G401 (cell line): ENCODE measurements at places on chromosomes 13 and 19. TPM values are rescaled to one million over a fixed set of nuclear protein-coding genes. Genes with fewer than 3 reads are reported as not detected.

GRCh38 chr19:33686687-33687480 lies 65.1 kb downstream of the CHST8 start:
- DNase-seq, result no peak

- peak; percentile 70 for DNase-seq
Observed at GRCh38 chr13:81929988-81930387, 1589.1 kb upstream of the SPRY2 start.

GRCh38 chr13:90293793-90294361 lies 1053.6 kb upstream of the MIR17HG start:
- DNase-seq, result no peak

The ACTN4 gene
- 173 and 182 TPM in 2 replicates for total RNA-seq

- no peak for DNase-seq
Observed at GRCh38 chr13:83219832-83220231, 662.4 kb downstream of the SLITRK1 start.

DNA sequence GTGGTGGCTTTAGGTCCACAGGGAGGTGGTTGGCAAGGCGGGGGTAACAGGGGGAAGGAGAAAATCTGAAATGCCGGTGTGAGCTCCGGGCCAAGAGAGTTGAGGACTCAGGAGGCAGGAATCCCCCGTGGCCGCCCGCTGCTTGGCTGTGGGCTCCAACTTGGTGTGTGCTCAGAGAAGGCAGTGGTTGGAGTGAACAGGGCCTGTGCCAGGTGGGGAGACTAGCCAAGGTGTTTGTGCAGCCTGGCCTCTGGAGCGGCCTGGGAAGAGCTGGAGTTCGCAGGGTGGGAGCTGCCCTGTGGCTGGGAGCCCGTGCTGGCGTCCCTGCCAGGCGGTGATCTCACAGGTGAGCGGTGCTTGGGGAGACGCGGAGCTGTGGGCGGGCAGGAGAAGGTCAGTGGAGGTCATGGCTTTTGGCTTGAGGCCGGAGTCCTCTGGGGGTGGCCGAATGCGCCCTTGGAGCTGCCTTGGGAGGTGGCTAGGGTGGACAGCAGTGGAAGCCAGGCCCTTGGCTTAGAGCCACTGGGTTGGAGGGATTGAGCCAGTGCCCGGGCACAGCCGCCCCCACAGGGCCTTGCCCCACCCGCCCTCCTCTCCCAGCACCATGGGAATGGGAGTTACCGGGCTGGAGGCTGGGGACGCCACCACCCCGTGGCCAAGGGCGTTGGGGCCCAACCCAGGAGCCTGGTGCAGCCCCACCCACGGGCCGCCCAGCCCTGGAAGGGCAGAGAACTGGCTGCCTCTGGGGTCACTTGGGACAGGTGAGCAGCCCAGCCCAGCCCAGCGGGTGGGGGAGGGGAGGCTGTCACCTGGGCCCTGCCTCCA lies 7.1 kb upstream of the CIRBP start:
- DNase-seq, result peak; percentile 73

DNA sequence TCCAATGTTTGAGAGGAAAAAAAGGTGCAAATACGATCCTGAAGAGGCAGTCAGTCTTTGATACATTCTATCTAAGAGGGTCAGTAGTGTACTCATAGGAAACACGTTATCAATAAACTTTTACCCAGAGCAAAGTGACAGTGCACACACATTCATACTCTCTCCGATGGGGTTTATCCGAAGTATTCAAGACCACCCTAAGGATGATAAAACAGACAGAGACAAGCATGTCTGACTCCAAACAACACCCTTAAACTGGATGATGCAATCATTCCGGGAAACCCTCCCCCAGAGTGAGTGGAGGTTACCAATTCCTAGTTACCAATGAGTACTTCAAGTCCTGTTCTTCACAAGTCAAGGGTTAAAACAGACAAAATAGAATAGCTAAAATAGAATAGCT lies 79.1 kb downstream of the DNAJC3 start:
- no peak for DNase-seq

The PLIN5 gene
- total RNA-seq, result 3.5 TPM in 1 of 2 replicates, not detected in the other

DNA sequence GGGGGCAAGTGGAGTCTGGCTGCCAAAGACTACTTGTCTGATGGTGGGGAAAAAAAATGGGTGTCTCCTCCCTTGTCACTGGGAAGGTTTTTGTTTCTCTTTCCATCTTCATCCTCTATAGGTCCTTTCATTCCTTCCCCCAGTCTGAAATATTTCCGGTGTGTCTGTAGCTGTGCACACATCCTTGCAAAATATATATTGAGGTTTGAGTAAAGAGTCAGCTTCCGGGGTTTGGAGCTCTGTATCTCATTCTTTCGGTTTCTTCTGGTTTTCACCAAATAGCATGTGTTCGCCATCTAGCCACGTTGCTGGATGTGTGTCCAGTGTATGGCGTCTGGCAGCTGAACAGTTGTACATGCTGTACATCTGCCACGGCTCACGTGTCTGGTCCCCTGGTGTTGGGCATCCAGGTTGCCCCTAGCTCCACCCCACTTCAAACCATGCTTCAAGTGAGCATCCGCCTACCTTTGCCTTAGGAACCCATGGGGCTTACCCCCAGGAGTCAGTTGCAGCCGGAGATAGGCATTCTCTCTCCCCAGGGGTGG lies 142.2 kb downstream of the SIPA1L3 start:
- DNase-seq, result no peak

The ZFP82 gene
- total RNA-seq, result 3.6 and 4.8 TPM in 2 replicates

DNA sequence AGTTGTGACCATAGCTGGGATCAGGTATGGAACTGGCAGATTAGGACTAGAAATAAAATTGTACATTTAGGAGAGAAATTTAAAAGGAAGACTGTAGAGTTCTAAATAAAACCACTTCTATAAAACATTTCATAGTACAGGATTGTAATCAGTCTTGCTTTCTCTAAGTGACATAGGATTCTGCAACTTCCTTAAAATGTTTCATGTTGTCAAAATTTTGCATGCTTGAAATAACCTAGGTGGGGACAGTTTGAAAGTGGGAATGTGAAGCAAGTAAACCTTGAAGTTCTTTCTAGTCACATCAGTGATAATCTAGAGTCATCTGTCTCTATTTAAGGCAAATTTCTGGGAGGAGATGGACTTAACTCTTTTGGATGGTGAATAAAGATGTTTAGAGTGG lies 6.7 kb downstream of the TM9SF2 start:
- DNase-seq, result no peak

The LHB gene
- not detected in 2 replicates for total RNA-seq

GRCh38 chr19:35955881-35956634 lies 19.9 kb downstream of the LRFN3 start:
- DNase-seq, result no peak

GRCh38 chr13:76289558-76289957 lies 596.6 kb downstream of the KCTD12 start:
- DNase-seq, result peak; percentile 7

DNA sequence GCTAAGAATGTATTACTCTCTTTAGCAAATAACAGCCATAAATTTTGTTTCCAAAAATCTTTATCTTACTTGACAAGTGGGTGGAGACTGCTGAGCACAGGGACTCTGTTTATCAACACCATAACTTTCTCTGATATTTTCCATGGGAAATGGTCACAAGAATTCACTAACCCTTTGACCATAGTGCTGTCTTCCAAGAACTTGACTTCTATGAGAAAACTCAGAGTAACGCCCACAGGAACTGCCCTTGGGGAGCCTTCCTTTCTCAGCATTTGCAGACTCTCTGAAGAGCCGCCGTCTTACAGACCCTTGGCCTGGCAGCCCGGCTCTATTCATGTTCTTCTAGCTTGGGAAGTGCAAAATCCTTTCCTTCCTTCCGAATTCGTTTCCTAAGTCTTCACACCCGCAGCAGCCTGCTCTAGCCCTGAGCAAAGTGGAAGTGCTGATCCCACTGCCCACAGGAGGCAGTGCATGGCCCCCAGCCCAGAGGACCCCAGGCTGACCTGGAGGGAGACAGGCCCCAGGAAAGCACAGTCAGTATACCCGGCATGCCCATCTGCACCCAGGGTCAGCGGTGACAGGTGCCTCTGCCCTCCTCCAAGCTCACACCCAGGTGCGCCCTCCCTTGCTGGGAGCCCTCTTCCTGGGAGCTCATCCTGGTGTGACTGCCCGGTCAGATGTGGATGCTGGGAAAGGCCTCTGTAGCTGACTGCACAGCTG lies 10.2 kb downstream of the GAS6 start:
- no peak for DNase-seq

DNA sequence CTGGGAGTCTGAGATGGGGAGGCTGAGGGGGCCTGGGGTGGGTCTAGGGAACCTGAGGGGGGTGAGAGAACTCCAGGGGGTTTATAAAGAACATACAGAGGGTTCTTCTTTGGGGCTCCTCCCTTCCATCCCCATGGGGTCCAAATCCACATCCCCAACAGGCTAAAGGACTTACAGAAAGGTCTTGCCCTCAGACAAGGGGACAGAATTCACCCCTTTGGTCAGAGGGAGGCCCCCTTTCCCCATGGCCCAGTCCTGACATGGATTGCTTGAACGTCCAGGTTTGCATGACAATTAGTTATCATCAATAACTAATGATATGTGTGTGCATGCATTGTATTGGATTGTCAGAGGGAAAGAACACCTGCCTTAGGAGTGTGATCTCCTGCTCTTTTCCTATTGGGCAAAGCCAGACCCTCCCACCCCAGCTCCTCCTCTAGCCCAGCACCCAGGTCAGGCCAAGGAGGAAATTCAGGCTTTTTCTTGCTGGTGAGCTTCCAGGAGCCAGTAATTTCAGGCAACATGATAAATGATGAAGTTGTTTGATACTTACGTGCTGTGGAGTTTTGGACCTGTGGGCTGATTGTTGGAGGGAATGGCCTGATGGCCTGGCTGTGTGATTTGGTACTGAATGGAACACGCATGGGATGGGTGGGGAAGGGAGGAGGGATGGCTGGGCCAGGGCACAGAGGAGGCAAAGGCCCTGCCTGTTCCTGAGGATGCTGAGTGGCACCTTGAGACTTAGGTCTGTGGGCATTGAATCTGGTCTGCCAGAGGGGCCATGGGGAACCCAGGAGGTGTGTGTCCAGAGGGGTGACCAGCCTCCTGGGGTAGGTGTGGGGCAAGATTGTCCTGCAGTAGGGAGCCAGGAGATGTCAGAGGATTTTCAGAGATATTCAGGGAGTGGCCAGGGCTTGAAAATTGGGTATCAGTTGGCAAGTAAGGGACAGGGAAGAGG lies 1.1 kb downstream of the KLHL26 start:
- DNase-seq, result peak; percentile 67

The KIR3DL2 gene
- total RNA-seq, result not detected in 2 replicates

DNA sequence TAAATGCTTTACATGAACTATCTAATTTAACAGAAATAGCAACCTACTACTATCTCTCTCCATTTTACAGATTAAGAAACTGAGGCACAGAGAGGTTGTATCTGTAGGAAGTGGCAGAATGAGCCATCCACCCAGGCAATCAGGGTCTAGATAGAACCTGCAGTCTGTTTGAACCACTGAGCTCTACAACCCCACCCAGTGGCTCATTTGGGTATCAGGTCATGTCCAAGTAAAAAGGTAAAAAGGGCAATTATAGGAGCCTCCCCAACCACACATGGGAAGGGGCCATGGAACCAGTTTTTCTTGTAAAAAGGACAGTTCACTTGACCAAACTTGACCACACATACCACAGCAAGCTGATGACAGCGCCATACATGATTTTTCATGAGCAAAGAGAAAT lies 92.9 kb upstream of the SGCG start:
- DNase-seq, result no peak

DNA sequence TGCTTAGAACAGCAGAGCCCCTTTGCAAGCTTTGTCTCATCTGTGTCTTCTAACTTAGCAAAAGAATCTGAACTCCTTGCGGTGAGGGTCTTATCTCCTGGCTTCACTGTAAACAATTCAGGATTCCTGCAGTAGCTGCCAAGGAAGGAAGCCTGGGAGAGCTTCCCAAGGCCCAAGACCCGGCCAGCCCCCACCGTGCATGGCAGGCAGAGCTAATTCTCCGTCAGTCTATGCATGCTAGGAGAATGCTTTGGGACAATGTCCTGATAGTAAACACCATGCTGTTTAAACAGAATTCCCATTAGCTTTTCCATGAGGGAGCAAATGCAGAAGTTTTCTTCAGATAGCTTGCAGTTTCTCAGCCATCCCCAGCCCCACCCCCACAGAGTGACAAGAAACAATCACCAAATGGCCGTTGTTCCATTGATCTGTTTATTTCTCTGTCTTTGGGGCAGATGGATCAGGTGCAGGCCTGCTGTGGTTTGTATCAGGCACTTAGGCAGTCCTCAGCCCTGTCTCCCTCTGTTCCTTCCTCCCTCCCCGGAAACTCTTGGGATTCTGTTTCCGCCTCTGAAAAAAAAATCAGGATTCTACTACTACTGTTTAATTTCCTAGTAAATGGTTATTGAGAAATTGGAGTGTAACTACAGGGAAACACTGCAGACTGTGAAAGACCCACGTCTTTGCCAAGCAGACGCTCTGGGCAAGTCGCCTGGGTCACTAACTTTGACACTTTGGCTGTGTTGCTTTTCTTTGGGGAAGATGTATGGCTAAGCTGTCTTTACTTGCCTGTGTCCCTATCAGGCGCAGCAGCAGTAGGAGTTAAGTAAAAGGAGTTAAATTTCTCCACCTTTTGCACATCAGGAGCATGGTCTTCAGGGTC lies 40.7 kb upstream of the SPATA13 start:
- no peak for DNase-seq

GRCh38 chr19:42166316-42166715 lies 34.1 kb upstream of the POU2F2 start:
- DNase-seq, result no peak

The NDUFA11 gene
- total RNA-seq, result 430 and 662 TPM in 2 replicates

DNA sequence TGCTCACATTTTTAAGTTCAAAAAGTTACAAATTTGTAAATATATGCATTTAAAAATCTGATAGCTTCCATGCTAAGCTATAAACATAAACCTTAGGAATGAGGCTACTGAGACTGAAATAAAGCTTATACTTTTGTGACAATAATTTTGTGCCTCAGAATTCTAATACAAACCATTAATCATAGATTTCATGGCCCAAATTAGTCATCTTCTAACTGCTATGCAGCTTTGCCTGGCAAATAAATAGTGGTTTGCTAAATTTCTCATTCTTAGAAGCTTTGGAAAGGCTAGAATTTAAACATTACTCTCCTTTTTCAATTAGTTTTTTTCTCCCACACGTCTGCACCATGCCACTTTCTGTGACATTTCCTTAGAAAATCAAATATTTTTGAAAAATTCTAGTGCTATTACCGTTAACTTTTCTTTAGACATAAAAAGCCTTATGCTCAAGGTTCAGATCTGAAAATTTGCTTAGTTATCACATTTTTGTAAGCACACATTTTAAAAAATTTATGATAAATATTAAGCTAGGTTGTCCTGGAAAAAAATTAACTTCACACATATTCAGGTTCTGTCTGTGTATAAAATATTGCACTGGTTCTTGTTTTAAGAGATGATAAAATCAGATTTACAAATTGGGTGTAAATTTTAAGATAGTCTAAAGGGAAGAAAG lies 46.9 kb downstream of the FNDC3A start:
- no peak for DNase-seq

The FBXO17 gene
- total RNA-seq, result 47.4 and 91.4 TPM in 2 replicates
